ENCODE measurements at places on chromosomes 16 and 17.
A peak's percentile ranks its signal among the peaks of the same experiment; 100 is the strongest.

DNA sequence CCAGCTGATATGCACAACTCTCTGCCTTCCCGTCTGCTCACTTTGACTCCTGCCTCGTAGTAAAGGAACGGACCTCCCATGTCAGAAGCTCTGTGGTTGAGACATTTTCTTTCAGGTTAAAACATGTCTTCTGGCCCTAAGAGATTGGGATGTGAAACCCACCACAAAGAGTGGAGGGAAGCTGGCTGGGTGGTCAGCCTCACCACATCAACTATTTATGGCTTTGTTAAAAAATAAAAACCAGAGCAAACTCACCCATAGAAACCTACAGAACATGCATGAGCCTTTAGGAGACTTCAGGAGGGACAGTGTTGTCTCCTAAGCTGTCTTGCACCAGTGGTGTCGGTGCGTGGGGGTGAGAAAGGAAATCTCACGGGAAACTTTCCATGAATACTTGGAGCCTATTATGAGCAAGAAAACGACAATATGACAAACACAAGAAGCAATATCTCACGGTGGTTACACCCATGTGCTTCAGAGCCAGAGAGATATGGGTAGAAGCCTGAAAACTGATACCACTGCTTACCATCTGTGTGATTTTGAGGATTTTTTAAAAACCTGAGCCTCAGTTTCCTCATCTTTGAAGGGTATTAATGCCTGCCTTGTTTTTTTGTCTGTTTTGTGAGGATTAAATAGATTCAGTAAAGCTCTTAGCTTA lies 61.7 kb upstream of the XYLT1 start:
- no peak for DNase-seq

DNA sequence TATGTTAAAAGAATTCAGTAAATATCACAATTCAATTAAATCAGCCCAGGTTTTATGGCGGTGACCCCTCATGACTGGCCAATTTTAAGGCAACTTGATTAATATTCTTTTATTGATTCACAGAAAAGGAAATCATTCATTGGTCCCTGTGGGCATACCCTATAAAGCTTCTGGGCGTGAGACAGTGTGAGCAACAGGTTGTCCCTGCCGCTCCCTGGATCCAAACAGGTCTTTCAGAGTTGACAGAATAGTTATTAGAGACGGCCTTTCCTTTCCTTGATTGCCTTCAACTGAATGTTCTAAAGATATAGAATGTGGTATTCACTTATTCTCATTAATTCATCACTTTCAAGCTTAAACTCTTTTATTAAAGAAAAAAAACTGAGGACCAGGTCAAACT lies 433.9 kb downstream of the KCNJ2 start:
- no peak for DNase-seq

DNA sequence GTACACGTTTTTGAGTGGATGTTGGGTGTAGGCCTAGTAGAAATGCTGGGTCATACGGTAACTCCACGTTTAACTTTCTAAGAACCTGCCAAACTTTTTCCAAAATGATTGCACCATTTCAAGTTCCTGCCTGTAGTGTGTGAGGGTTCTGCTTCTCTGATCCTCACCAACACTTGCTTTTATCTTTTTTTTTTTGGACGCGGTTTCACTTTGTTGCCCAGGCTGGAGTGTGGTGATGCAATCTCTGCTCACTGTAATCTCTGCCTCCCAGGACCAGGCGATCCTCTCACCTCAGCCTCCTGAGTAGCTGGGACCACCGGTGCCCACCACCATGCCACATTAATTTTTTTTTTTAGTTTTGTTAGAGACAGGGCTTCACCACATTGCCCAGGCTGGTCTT lies 23.5 kb downstream of the ZNF750 start:
- no peak for DNase-seq

DNA sequence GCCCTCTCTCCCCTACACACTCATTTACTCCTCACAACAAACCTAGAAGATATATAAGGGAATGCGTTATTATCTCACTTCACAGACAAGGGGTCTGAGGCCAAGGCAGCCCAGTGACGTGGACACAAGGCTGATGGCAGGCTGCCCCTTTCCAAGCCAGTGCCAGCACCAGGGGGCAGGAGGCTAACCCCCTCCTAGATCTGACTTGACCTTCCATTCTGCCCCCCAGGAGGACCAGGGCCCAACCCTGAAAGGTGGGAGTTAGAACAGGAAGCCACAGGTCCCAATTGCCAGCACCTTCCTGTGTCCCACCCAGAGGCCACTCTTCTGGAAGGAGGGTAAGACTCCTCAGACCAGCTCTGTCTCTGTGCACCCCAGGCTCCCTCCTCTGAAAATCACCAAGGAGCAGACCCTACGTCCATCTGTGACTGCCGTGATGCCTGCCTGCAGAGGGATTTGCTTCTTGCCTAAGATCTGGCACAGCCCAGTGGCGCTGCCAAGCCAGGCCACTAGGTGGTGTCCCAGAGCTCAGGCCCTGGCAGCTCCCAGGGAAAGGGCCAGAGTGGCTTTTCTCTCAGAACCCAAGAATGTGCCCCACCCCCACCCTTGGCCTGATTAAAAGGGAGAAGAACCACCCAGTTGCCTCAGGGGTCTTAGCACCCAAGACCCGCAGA lies 42.4 kb upstream of the MRPS23 start:
- DNase-seq = peak; percentile 68

- peak; percentile 5 for DNase-seq
These were observed 914.9 kb downstream of the KCNJ2 start for GRCh38 chr17:71084219-71084618.

DNA sequence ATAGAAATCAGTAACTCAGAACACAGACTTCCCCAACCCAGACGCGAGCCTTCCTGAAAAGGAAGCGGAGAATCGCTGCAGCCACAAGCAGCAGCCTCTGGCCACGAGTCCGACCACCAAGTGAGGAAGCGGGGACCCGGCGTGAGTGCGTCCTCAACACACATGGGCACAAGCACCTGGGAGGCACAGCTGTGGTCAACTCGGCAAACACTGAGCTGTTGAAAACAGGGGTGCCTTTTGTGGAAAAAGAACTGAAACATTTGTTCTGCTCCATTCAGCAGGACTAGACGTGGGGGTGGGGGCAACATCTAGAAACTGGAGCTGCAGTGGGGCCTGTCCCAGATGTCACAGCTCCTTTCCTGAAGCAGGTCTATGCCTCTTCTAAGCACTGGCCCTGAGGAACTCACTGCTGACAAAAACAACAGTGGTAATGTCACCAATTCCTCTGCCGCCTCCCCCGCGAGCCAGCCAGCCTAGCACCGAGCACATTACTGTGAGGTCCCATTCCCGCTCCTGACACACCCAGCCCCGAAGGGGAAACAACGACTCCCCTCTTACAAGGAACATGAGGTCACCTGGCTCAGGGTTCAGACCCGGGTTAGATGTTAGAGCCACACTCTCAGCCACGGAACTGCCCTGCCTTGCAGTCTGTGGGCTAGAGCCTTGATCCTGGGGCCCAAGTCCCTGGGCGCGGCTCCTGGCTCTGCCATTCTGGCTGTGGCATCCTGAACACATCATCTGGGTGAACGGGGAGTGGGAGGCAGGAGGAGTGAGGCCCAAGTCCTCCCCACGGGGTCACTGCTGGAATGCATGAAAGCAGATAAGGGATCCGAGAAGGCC lies 29.0 kb downstream of the KDM8 start:
- no peak for DNase-seq

GRCh38 chr17:63705657-63706056 lies 5.7 kb upstream of the LIMD2 start:
- DNase-seq = no peak

GRCh38 chr17:19250421-19251173 lies 13.4 kb downstream of the EPN2 start:
- no peak for DNase-seq

DNA sequence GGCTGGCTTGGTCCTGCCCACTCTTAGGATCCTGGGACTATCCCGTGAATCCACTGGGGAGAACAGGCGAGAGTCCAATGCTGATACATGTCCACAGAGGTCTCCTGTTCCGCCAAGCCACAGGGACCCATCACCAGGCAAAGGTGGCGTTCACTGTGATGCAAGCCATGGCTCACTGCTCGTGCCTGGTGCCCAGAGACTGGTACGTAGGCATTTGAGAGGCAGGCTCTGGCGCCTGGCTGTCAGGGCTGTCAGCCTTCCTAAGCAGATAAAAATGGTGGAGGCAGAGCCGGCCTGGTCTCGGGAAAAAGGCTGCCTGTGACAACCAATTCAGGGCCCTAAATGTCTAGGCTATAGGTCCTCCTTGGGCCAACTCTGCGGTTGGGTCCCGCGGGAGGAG lies 2329.0 kb downstream of the TP53TG3F start:
- no peak for DNase-seq

GRCh38 chr17:77555741-77556291 lies 402.7 kb upstream of the TNRC6C start:
- peak; percentile 79 for DNase-seq
